ENCODE measurements at places on chromosomes 1 and 21.

DNA sequence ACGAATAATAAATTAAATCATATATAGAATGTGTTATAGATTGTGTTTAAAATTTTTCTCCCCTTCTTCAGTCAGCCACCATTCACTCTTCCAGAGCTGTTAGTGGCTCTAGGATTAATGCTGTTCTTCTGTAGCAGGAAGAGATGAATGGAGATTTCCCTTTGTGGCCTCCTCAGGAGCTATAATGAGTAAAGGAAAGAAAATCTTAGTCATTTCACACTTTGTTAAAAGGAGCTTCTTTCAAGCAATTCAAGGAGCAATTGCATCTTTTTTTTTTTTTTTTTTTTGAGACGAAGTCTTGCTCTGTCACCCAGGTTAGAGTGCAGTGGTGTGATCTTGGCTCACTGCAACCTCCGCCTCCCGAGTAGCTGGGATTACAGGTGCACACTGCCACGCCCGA is 23.7 kb upstream of the TMCO2 start:
- DNase-seq: no peak

- DNase-seq: no peak
These were observed 348.2 kb downstream of the RWDD3 start for GRCh38 chr1:95582191-95582590.

DNA sequence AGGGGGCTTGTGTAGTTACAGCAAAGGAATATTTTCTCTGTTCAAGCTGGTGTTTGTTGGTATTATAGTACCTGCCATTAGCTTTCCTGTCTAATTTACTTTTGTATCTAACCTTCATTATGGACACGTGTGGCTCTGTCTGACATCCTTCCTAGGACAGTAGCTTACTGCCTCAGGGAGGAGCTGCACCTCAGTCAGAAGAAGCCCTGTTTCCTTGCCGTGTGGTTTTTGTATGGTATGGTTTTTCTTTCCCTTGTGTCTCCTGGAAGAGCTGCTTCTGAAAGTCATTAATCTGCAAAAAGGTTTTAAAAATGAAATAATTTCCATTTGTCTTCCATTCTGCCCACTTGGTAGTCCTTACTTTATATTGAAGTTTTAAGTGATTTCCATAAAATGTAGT is 17.4 kb upstream of the CRB1 start:
- no peak for DNase-seq

- no peak for DNase-seq
These were observed 111.3 kb downstream of the C1orf21 start for GRCh38 chr1:184497959-184498723.

DNA sequence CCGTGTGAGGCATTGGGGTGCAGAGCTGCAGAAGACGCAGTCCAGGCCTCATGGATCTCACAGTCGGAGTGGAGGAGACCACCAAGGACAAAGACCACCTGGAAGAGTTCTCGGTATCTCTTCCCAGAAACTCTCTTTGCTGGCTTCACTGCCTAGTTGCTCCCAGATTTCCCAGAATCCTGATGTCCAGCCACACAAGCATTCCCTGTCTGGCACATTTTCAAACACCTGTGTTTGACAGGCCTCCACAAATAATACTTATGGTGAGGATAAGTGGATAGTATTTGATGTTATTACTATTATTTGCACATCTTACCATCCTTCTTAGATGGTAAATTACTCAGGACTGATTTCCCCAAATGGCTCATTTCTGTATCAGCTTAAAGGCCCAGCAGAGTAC is 27.7 kb upstream of the KANK4 start:
- no peak for DNase-seq

- no peak for DNase-seq
These were observed 26.3 kb upstream of the ATF3 start for GRCh38 chr1:212582291-212582690.

DNA sequence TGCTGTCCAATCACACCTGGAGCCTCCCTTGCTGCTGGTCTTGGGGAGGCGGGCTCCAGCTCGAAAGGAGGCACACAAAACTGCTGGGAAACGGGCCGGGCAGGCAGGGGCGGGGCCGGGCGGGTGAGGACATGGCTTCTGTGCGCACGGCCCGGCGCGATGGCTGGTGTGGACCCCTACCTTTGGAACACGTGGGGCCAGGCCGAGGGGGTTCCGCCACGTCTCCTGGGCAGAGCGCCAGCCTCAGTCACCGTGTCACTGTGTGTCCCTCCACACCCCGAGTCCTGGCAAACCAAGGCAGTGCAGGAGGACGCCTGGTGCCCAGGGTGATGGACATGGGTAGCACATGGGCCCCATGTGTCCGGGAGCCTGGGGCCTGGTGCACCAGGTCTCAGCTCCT is 42.0 kb upstream of the ADARB1 start:
- no peak for DNase-seq

DNA sequence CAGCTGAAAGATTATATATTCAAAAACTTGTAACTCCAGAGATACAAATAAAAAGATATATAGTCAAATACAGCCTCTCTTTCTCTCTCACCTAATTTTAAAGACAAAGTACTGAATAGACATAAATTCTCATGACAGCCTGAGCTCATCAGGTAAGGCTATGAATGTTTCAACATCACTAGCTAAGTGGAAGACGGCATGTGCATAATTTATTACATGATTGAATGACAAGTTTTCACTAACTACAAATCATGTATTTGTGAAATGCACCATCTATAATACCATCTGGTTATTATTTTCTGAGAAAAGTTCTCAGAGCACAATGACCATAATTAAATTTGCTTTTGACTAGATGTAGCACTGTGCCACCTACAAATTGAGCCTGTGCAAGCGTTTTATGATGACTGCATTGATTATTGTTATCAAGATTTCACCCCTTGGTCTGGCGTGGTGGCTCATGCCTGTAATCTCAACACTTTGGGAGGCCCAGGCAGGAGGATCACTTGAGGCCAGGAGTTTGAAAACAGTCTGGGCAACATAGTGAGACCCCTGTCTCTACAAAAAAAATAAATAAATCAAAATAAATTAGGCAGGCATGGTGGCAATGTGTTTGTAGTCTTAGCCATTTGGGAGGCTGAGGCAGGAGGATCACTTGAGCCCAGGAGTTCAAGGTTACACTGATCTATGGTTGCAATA is 128.2 kb downstream of the APP start:
- DNase-seq: no peak

GRCh38 chr1:215600258-215600792 is 33.2 kb downstream of the KCTD3 start:
- no peak for DNase-seq

DNA sequence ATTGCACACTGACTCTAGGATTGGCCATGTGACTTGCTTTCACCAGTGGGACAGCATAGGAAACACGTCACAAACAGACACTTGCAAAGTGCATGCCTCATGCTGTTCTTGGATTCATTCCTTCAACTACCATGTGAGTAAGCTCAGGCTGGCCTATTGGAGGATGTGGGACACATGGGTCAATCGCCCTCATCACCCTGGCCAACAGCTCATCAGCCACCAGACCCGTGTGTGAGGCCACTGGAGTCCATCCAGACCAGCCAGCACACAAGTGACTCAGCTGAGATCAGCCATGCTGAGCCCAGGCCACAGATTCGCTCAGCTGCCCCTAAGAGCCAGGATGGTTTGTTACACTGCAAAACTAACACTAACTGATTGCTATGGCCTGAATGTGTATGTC is 216.1 kb upstream of the GRIK3 start:
- DNase-seq: no peak

GRCh38 chr1:100441146-100441545 is 88.8 kb downstream of the CDC14A start:
- DNase-seq: no peak

- DNase-seq: no peak
These were observed 295.4 kb upstream of the DAB1 start for GRCh38 chr1:57719274-57719673.

DNA sequence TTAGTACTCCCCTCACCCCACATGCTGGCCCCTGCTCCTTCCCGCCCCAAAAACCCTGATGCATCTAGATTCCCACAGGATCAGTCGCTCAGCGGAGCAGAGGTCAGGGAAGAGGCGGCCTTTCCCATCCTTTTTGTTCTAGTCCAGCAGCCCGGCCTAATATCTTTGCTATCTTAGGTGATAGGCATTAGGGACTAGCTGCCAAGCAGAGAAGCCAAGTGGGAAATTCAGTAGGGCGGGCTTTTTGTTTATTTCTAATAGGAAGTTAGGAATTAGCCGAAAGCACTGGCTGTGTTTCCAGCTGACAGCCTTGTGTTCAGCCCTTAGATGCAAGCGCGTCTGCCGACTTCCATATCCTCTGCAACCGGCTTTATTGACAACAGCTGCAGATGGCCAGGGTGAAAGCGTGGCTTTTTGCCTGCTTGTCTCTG is 59.0 kb upstream of the BCAR3 start:
- no peak for DNase-seq

DNA sequence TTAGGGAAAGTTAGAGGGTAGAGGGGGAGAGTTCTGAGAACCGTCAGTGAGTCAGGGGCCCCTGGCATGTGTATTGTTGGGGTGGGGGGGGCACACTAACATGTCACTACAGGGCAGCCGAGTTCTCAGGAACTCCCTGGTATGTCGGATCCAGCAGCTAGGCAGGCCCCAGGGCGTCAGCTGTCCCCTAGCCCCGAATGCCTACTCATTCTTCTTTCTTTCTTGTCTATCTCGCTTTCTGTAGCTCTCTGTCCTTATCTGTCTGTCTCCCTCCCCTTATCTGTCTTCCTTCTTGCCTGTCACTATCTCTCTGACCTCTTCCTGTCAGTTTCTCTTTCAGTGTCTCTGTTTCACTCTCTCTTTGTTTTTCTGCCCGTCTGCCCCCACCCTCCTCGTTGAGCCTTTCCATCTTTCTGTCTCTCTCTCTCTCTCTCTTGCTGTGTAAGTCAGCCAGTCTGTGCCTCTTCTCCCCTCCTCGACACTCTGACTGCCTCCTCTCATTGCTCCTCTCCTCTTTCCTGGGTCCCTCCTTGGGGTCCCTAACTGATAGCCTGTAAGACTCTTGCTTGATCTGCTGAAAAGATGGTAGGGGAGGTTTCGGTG is 2.4 kb downstream of the NTRK1 start:
- peak; percentile 81 for DNase-seq

DNA sequence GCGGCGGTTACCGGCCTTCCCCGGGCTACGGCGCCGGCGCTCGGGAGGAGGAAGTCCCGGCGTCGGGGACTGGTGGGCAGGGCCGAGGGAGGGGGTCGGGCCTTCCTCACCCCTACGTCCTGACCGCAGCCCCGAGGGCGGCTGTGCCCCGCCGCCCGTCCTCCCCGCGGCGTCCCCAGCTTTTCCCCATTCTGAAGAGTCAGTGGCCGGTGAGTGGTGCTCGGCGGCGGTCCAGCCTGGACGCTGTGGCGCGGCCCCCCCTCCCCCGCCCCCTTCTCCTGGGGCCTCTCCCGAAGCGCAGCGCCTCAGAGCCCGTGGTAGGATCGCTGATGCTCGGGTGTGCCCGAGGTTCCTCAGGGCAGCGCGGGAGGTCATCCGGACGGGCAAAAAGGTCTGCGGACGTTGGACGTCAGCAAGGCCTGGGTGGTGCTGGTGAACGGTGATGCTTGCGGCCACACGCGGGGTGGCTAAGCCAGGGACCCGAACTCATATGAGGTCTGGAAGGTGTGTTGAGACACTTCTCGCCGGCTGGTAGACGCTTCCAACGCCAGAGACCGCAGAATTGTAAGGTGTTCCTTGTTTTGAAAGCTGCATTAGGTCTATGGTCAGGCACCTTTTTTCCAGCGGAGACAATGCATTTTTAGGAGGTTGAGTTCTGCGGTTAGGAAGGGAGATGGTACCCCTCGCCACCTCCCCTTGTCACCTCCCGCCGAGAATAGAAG is 725 bp downstream of the SLC25A33 start:
- peak; percentile 76 for DNase-seq

DNA sequence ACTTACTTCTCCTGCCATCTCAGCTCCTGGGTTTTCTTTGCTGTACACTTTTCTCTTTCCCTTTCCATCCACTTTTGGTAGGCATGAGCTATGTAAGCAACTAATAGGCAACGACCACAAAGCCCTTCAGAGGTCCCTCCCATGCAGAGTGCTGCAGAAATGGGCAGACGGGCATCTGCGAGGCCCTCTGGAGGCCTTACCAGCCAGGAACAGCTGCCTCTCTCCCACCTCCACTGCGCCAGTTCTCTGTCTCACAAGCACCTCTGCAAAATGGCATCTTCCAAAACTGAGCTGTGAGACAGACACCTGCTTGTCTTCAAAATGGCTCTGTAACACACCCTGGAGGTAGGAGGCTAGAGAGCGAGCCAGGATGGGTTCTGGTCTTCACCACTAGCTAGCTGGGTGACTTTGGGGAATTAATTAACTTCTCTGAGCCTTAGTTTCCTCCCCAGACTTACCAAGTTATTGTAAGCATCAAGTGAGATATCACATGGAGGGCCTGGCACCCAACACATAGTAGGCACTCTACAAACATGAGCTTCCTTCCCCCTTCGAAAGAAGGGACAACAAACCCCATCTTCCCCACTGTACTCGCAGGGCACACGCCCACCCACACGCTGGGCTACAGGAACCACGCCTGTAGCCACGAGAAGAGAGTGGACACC is 62.0 kb downstream of the BCAR3 start:
- DNase-seq: no peak

GRCh38 chr21:38227401-38227800 is 29.4 kb upstream of the KCNJ15 start:
- DNase-seq: no peak

GRCh38 chr1:224251741-224252146 is 68.7 kb downstream of the DEGS1 start:
- peak; percentile 87 for DNase-seq

- no peak for DNase-seq
These were observed 9.8 kb downstream of the PLEKHO1 start for GRCh38 chr1:150159550-150159949.

- DNase-seq: peak; percentile 57
These were observed 24.7 kb upstream of the MYCL start for GRCh38 chr1:39926343-39926793.

GRCh38 chr1:94299627-94300553 is 62.5 kb upstream of the ARHGAP29 start:
- peak; percentile 93 for DNase-seq

DNA sequence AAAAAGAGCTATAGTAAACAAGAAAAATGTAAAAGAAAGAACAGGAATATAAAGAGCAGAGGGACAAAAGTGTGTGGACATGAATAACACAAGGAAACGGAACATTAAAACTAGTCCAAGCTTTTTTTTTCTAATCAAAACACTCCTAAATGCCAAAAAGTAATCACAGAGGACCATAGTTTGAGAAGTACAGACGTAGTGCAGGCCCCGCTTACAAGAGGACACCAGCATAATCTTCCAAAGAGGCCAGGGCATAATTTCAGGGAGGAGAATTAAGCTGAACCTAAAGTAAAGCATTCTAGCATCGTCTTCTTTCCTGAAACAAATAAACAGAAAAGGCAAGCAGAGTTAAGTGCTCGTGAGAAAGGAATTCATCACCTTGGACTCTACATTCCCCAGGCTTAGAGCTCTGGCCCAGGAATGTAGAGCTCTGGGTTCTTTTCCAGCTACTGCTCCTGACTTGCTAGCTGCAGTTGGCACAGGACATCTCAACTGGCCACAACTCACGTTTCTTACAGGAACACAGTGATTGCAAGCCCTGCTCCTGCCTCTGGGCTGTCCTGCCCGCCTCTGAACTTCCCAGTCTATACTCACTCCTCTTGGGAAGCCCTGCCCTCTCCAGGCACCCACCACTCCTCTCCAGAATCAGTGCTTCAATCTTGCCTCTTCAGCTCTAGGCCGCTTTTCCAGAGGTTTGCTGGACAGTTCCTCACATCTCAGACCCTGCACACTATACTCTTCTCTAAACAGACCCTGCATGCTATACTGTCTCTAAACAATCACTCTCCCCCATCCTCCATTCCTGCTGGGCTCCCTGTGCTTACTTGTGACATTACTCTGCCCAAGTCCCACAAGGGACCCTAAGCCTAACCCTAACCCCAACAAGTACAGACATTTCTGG is 9.8 kb downstream of the RGS8 start:
- peak; percentile 87 for DNase-seq

Measured in islet precursor cell (in vitro differentiated cells).